ENCODE measurements at places on chromosomes 13 and 19.

DNA sequence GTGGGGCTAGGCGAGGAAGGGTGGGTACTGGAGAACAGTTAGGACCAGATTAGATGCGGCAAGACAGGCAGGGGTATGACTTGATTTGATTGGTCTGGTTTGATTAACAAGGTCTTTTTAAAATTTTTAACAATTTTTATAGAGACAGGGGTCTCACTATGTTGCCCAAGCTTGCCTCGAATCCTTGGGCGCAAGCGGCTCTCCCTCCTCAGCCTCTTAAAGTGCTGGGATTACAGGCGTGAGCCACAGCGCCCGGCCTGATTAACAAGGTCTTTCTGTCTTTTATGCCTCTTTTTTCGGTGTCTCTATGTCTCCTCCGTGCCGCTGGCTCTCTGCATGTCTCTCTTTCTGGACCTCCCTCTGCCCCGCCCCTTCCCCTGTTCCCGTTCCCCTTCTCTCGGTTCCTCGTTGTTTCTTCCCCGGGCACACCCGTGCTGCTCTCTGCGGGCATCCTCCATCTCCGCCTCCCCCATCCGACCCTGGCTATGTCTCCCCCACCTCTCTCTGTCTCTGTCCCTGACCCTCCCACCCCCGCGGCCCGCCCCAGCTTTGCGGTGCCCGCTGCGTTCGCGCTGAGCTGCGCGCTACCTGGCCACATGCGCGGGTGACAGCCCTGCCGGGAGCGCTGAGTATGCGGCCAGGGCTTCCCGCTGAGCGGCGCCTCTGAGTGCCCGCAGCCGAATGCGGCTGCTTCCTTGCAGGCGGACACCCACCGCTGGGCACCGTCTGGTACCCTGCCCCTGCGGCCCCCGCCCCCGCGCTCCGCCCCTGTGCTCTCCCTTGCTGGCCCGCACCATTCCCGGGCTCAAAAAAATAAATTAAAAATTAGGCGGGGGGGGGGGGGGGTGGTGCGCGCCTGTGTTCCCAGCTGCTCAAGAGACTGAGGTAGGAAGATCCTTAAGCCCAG is 8.1 kb upstream of the SDHAF1 start:
- peak; percentile 32 for DNase-seq

GRCh38 chr13:99340638-99341037 is 33.4 kb upstream of the GPR183 start:
- no peak for DNase-seq

DNA sequence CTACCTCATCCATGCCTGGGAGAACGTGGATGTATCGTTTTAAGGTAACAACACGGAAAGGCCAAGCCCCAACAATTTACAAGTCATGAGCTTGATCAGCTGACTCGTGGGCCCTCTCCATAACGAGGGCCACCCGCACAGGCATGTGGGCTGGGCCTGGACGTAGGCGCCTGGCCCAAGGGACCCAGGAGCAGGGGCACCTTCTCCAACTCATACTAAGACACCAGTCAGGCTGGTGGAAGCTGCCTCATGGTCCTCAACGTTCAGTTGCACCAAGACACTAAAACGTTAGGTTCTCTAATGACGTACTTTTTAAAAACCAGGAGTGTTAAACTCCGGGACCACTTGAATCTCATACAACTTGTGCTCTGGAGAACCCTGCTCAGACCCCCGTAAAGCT is 21.8 kb upstream of the EIF3G start:
- DNase-seq = no peak

- DNase-seq = no peak
Observed at GRCh38 chr19:16927883-16928282, 39.1 kb downstream of the F2RL3 start.

DNA sequence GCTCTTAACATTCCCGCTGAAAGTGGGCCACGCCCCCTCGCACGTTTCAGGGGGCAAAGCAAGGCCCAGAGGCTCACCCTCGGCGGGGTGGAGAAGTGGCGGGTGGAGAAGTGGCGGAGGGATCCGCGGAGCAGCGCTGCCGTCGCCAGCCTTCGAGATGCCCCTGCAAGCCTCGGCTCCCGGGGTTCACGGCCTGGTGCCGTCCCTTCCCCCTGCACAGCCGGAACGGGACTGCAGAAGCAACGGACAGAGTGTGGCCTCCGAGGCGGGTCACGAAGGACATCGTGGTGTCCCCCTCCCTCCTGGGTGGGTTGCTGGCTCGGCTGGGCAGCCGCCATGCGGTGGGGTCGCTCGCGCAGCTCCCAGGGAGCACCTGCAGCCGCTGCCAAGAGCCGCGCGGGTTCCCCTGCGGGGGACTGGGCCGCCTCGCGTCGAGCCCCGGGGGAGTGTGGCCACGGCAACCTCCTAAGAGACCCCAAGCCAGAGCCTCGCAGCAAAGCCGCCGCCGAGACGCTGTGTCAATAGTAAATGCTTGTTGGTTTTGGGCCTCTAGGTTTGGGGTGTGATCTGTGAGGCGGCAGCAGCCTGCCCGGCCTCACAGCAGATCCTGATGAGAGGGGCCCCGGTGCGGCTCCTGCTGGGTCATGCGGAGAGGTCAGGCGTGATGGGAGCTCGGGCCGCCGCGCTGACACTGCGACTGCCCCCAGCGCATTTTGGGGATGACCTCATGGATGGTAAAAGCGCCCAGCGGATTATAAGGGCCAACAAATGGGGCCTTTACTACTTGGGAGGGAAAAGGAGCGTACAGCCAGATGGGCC is 5.5 kb downstream of the TPGS1 start:
- no peak for DNase-seq
